ENCODE measurements at places on chromosomes 3 and 15.

DNA sequence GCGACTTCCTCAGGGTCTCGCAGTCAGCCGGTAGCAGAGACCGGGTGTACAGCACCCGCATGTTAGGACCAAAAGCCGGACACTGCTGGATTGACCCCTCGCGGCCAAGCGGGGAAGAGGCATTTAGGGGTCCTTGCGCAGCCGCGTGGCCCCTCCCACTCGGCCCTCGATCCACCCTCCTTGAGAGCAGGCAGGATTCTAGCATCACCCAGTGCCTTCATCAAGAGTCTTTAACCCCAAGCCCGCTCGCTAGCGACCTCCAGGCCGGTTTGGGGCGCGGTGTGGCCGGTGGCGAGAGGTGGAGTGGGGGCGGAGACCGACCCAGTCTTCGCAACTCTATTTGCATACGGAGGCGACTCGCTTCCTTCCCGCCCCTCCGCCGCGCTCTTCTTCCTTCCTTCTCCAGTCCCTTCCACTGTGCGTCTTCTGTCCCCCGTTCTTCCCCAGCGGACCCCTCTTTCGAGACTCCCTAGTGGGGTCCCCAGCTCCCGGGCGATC lies at the start of gene ST6GAL1:
Gene ST6GAL1, plus strand, starts transcription at position 384 of the 498 bp plus-strand sequence. CDS start 112,178 bp downstream, outside the sequence.
- DNase-seq = peak; percentile 82

DNA sequence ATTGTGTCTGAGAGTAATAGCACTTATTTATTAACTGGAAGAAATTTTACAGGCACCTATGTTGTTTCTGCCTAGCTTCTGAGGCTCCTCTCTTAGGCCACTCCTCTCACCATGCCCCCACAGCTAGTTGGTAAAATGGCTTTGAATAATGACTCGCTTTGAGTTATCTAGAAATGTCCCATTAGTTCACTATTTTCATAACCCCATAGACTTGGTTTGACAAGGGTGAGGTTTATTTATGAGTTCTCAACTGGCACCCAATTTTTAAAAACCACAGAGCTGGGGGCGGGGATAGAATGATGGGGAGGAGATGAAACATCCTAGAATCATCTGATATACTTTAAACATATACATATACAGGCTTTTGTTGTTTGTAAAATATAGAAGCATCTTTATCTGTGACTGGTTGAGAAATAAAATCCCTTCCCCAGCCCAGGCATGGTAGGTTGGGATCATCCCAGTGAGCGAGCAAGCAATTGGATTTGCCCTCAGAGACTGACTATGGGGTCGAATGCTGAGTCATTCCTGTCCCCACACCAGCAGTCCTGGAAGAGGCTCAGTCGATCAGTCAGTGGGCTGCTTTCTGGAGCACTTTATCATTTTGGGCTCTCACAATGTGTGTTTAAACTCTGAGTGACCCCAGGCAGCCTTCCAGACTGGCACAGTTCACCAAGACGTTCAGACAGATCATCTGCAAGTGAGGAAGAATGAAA lies 60.2 kb upstream of the TSEN2 start:
- DNase-seq = no peak

DNA sequence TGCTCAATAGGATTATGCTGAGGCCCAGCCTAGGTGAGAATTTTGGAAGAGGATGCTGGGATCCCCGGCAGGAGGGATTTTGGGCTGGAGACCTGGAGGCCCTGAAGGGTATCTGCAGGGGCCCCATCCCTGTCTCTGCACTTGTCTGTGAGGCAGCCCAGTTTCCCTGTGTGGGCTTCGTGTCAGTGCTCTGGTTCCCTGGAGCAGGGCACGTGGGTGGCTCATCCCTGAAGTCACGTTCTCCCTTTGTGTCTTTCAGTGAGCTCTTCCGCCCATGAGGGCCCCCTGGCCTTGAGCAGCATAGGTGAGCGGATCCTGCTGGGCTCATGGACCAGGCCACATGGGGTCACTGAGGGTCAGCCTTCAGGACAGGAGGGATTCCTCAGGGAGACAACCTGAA lies 217.9 kb downstream of the SNRPN start:
- DNase-seq = no peak

DNA sequence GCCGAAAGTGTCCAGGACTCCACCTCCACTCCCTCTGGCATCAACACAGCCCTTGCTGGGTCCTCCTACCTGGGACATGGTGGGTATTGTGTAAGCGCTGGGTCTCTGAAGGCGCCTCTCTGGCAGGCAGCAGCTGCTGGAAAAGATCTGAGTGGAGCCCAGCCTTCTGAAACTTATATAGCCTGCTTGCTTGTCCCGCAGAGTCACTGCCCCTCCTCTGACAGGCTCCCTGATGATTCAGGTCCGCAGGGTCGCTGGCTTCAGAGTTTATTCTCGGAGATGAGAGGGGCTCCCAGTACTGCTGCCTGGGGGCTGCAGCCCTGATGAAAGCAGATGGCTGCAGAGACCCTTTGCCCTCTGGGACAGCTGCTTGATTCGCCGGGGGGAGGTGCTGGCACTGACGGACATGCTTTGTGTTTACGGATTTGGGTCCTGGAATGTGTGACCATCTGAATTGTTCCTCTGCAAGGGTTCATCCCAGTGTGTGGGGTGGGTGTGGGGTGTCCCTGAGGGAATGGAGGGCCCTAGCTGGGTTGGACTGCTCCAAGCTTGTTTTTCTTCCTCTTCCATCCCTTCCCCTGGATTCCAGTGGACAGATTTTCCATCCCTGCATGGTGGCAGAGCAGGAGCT lies at the start of gene MUSTN1:
Gene MUSTN1, minus strand, starts transcription at position 149 of the 631 bp plus-strand sequence. Its CDS starts 71 bp downstream, at position 78.
- no peak for DNase-seq

DNA sequence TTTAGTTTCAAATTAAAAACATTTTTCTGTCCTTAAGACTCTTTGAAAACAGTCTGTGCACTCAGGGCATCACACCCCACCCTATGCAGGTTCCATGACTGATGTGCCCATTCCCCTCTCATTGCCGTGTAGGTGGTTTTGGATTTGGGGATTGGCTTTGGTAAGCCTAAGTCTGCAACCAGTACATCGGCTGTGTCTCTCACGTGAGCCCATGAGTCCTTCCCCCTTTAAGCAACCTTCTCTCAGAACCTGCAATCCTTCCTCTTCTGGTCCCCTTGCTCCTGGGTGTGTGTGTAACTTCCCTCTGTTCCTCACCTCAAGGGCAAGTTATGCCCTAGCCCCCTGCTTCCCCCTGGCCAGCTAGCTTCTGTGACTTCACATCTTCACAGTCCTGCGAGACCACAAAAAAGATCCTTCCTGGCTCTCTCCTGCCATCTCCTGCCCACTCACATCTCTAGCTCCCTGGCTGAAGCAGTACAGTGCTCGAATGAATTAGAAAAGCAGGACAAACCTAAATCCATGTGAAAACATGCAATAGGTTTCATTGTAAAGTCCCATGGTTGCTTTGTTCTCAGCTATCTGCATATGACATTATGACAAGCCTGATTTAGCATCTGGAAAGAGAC lies 126.7 kb downstream of the UACA start:
- DNase-seq = peak; percentile 28

- no peak for DNase-seq
Observed at GRCh38 chr15:90810354-90810753, 58.0 kb upstream of the FURIN start.
